Urinary bladder (tissue), 4 donors: ENCODE measurements at places on chromosomes 7 and 10.

- DNase-seq, result no peak
Observed at GRCh38 chr10:118439824-118440223, 97.7 kb upstream of the FAM204A start.

GRCh38 chr10:24360282-24361127 lies 151.6 kb downstream of the KIAA1217 start:
- no peak for DNase-seq

DNA sequence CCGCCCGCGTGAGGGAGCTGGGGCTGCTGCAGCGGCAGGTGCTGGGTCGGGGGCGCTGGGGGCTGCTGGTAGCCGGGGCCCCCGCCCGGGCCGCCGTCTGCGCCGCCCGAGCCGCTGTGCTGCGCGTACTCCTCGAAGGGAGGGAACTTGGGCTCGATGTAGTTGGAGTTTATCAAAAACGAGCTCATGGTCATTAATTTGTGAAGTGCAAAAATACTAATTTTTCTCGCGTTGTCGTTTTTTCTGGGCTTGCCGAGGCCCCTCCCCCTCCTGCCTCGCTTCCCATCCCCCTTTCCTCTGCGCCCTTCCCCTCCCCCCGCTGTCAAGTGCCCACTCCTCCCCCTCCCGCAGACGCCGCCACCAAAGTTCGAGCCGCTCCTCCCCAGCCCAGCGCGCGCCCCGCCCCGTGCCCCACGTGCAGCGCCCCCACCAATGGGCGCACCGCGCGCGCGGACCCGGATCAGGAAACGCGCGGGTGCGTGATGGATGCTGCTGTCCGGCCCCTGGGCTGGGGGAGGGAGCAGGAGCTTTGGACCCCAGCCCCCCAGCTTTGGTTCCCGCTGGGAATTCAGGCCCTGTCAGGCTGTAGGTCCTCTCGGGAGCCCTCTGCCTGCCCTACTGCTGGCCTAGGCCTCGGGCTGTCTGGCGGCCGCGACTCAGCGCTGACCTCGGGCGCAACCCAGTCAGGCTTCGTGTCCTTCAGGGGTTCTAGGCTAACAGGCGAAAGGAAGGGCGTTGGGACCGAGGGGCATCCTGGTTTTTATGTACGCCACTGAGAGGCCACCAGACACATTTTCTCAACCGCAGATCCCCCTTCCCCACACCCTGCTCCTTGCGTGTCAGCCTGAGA lies at the start of gene HOXA4:
HOXA4 (minus strand) TSS at position 218 of the 850 bp plus-strand sequence; CDS start at position 194, 24 bp downstream.
- DNase-seq, result peak; percentile 82

- no peak for DNase-seq
Observed at GRCh38 chr10:77420947-77421523, 216.6 kb downstream of the KCNMA1 start.

GRCh38 chr10:42951486-42952251 lies 125.2 kb upstream of the RET start:
- peak; percentile 17 for DNase-seq

DNA sequence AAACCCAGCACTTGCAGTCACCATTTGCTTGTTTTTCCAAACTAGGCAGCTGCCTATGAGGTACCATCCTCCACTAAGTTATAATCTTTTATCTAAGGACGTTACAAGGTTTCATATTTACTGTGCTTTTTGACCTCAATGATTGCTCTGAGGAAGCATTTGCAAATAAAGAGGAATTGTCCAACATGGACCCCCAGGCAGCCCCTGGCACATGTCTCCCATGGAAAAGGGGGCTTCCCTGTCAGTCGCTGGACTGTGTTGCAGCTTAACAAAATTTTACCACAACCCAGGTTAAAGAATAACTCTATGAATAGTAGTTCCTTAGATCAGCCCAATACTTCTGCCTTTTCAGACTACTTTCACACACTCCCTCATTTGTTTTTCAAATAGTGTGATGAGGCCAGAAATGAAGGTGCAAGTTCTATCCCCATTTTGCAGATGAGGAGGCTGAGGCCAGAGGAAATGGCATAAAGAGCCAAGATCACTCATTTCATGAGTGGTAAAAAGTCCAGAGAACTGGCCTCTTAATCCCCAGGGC lies 52.8 kb upstream of the ZPBP start:
- no peak for DNase-seq

GRCh38 chr10:30769361-30769760 lies 139.8 kb upstream of the LYZL2 start:
- no peak for DNase-seq

- no peak for DNase-seq
Observed at GRCh38 chr7:75536491-75536890, 44.4 kb downstream of the SPDYE5 start.

DNA sequence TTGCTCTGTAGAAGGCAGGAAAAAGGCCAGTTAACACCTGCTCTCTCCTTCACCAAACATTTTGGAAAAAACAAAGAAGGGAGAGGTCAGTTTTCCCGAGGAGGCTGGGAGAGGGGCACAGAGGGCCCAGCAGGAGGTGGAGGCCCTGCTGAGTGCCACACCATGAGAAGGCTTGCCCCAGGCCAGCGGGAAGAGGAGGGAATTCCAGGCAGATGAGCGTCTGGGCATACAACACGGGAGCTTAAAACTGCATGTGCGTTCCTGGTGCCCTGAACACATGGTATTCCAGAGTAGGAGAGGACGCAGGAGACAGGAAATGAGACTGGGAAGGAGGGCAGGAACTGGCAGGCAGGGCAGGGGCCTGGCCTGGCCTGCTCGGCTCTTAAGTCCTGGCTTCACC lies 182.4 kb downstream of the CCDC3 start:
- DNase-seq, result no peak

DNA sequence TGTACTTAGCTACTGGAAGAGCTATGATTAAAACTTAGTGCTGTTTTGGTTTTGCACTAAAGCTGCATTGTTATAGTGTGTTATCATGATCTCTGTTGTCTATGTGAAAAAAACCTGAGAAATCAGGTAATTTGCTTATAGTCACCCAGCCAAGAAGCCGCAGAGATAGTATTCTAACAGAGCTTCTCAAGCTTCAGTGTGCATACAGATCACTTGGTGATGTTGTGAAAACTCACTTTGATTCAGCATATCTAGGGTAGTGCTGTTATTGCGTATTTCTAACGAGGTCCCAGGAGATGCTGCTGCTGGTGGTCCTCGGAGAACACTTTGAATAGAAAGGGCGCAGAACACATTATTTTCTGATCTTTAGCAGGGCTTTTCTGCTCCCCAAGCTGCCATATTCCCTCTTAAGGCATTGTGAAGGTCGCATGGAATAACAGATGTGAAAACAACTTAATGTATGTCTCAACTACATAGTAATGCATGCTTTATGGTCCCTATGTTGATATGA lies 68.4 kb upstream of the PDCD4 start:
- no peak for DNase-seq

DNA sequence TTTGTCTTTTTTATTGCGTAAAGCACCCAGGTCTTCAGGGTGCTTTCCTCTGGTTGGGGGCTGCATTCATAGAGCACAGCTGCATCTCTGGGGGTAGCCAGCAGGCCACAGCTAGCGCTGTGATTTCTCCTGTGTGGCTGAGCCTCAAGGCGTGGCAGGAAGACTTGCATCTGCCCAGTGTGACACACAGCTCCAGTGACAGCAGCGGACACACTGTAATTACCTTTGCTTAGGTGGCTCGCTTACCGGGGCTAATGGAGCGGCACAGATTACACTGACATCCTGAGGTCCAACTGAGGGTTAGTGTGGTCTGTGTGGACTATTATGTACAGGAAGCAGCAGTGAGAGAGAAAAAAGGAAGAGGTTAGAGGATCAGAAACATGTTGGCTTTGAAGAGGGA lies 27.1 kb downstream of the ABCB4 start:
- DNase-seq, result no peak

DNA sequence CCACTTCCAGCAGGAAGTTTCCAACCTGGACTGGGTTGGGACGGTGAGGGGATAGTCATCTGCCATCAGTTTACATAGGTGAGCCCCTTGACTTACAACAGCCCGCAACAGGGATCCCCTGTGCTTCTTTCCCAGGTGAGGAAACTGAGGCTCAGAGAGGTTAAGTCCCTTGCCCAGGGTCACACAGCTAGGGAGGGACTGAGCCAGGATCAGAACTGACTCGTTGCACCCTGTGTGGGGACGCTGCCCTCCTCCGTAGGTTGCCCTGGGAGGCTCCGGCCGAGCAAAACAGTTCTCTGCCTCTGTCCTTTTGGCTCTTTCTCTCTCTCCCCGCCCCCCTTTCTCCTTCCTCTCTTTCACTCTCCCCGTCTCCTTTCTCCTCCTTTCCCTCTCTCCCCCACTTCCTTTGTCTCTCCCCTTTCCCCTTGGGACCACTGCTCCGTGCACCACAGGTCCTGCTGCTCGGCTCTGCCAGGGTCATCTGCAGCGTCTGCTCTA lies 117.4 kb upstream of the PPIF start:
- no peak for DNase-seq

GRCh38 chr7:67724435-67724834 lies 727.8 kb downstream of the TYW1 start:
- no peak for DNase-seq

- DNase-seq, result no peak
Observed at GRCh38 chr10:84537447-84537931, 209.1 kb downstream of the CCSER2 start.

GRCh38 chr10:18424200-18424599 lies 227.2 kb downstream of the NSUN6 start:
- DNase-seq, result no peak

DNA sequence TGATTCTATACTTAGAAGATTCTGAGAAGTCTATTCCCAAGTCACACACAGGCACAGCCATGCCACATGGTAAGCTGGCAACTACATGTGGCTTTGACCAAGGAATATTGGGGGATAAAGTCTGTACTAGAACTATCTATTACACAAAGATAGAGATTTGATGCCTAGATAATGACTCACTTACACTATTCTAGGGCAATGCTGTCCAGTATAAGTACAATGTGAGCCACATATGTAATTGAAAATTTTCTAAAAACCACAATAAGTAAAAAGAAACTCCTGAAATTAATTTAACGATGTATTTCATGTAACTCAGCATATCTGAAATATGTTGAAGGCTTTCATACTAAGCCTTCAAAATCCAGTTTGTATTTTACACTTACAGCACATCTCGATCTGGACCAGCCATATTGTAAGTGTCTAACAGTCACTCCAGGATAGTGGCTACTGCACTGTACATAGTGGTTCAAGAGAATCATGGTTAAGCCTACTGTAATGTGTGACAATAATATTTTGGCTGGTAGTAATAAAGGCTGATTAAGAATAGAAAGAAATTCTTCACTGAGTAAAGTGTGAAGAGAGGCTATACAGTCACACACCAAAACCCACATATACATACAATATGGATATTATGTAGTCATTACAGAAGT lies 62.8 kb downstream of the RTKN2 start:
- DNase-seq, result no peak

DNA sequence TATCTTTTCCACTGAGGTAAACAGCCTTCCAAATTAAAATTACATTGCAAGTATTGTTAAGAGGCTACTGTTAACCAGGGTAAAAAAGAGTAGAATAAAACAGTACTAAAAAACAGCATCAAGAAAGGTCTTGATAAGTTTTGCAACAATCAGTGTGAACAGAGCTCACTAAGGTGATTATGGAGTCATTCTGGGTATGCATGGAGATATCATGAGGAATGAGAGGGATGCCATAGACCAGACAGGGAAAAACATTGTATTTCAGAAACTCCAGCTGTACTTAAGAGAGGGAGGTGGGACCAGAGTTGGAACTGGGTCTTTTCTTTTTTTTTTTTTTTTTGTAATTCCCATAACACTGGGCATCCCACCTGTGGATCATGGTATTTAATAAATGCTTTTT lies 549.6 kb downstream of the INHBA start:
- DNase-seq, result no peak
